ENCODE measurements at places on chromosomes 1 and 21.
A peak's percentile ranks its signal among the peaks of the same experiment; 100 is the strongest.

DNA sequence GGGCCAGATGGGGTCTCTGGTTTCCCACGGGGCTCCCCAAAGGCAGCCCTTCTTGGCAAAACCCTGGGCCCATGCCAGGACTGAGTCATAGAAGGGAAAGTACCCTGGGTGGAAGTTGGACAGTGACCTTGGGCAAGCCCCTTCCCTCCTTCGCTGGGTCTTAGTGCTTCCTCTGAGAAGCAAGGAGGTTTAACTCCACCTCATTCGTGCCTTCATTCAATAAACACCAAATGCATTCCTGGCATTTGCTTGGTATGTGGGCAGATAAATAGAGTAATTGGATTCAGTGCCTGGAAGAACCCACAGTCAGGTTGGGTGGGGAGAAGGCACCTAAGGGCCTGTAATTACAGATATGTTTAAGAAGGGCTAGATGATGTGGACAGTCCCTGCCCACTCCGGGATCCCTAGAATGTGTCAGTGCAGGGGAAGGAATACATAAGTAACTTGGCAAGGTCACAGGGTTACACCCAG is 36.3 kb upstream of the CITED4 start:
- no peak for DNase-seq

GRCh38 chr1:200733907-200734306 is 4.8 kb upstream of the CAMSAP2 start:
- DNase-seq, result no peak

- no peak for DNase-seq
Observed at GRCh38 chr1:47703981-47704596, 266.2 kb downstream of the FOXD2 start.

DNA sequence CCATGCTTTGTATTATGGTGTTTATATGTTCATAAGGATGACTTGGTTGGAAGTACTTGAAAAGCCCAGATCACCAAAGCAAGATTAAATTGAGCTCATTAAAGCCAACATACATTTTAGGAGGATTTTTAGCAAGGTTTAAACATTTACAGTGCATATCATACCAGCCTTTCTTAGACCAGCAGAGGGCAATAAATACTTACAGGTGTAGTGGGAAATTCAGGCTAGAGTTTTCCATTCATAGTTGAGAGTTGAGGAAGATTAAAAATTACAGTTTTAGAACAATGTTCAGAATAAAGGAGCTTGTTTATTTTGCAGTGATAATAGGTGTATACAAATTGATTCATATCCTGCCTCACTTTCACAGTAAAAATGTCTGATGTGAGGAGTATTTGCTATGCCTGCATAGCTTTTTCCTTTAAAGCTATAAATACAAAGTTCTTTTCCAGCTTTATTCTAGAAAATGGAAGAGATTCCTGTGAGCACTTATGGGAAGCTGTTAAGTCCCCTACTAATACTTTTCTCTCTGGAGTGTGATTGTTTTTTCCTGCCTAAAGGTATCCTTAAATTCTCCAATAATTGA is 35.3 kb downstream of the DTL start:
- no peak for DNase-seq

DNA sequence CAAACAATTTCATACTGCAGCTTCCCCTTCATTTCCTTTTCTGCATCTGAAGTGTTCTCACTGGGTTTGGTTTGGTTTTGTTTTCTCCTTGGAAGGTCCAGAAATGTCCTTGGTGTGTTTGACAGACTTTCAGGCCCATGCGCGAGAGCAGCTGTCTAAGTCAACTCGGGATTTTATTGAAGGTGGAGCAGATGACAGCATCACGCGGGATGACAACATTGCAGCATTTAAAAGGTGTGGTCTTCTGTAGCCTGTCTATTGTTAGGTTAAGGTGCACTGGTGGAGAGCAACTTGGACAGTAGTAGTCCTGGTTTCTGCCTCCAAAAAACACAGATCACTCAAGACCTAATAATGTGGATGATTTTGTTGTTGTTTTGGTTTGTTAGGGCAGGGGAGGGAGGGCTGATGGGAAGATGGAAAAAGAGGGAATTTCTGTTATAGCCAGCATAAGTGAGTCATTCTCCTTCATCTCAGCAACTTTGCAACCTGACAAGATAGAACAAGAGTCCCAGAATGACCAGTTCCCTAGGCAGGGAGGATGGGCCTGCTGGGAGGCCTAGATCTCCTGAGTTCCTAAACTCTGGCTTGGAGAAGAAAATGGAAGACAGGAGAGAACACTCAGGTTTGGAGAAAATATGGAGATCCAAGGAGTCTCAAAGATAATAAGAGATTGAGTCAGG is 12.5 kb downstream of the HAO2 start:
- DNase-seq, result no peak

GRCh38 chr1:99533909-99534637 is 111.8 kb upstream of the PALMD start:
- peak; percentile 24 for DNase-seq

- no peak for DNase-seq
Observed at GRCh38 chr1:6950001-6950765, 164.9 kb downstream of the CAMTA1 start.

- no peak for DNase-seq
Observed at GRCh38 chr1:54163573-54163972, 10.8 kb upstream of the CDCP2 start.

GRCh38 chr1:65756616-65757015 is 36.1 kb upstream of the PDE4B start:
- no peak for DNase-seq

GRCh38 chr1:201386208-201386607 is 8.7 kb upstream of the TNNT2 start:
- no peak for DNase-seq

DNA sequence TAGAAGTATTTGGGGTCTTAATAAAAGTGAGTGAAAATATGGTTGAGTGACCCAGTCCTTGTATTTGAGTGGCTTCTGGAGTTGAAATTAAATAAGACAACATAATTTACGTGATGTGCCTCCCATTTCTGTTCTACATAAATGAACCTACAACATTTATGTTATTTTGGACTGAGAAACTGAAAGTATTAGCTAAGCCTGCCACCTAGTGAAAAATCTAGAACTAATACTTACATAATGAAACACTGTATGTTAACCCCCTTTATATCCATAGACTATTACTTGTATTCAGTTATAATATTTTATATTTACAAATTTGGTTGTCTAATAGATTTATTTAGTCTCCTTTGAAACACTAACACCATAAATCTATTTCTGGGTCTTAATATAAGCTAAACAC is 298.9 kb downstream of the KCNT2 start:
- no peak for DNase-seq

DNA sequence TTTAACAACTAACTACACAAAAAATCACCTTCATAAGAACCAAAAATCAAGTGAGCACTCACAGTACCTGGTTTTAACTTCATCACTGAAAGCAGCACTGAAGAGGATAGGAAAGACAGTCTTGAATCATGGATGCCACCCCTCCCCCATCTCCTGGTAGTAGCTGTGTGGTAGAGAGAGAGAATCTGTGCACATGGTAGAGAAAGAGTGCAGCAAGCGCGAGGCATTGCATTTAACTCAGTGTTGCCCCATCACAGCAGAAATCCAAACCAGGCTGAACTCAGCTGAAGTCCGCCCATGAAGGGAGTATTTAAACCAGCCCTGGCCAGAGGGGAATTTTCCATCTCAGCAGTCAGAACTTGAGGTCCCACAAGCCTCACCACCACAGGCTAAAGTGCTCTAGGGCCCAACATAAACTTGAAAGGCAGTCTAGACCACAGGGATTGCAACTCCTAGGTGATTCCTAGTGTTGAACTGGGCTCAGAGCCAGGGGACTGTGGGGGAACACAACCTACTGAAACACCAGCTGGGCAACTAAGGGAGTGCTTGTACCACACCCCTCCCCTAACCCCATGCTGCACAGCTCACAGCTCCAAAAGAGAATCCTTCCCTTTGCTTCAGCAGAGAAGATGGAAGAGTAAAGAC is 38.4 kb downstream of the VAV3 start:
- peak; percentile 22 for DNase-seq

DNA sequence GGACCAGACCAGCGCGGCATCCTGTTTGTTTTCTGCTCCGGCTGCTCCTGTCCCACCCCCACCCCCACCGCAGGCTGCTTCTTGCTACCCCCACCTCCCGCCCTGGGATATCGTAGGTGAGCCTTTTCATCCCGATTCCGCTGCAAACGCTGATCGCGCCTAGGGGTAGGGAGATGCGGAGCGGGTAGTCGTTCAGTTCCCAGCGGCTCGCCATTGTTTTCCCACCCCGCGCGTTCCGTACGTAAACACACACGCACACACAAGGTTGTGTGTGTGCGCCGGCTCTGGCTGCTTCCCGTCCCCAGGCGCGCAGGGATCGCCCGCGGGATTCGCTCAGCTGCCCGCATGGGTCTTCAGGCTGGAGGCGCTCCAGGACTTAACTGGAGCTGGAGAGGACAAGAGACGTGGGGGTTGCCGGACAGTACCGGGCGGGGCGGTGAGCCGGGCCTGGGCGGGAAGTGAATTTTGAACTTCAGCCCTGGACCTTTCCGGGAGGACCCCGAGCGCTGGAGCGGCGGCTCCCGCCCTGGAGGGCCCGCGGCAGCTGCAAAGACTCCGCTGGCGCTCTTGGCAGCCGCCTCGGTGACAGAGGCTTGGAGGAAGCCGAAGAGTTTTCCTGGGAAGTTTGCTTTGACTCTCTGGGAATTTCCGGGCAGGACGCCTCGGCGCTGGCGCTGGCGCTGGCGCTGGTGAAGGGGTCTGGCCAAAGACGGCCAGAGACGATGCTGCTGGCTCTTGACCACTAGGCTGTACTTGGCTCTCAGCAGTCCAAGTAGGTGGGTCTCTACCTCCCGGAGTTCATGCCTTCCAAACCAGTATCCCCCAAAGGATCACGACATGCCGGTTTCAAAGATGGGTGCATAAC is 1.6 kb downstream of the SOX13 start:
- DNase-seq, result peak; percentile 77

DNA sequence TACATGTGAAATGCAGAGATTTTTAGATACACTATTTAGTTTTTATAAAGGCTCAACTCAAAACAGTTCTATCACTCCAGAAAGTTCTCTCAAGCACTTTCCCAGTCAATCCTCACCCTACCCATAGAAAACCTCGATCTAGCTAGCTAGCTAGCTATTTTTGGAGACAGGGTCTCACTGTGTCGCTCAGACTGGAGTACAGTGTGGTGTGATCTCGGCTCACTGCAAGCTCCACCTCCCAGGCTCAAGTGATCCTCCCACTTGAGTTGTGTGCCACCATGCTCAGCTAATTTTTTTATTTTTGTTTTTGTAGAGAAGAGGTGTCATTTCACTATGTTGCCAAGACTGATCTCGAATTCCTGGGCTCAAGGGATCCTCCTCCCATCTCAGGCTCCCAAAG is 236.9 kb downstream of the RERE start:
- DNase-seq, result no peak

GRCh38 chr1:90522432-90522831 is 194.7 kb downstream of the BARHL2 start:
- DNase-seq, result no peak

DNA sequence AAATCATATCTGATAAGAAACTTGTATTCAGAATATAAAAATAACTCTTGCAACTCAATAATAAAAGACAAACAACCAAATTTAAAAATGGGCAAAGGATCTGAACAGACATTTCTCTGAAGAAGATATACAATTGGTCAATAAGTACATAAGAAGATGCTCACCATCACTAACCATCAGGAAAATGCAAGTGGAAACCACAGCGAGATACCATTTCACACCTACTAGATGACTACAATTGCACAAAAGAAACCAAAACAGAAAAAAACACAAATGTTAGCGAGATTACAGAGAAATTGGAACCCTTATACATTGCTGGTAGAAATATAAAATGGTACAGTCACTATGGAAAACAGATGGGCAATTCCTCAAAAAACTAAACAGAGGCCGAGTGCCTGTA is 11.5 kb upstream of the ZNF683 start:
- DNase-seq, result no peak

- DNase-seq, result no peak
Observed at GRCh38 chr1:35442734-35443133, 114.5 kb downstream of the KIAA0319L start.

DNA sequence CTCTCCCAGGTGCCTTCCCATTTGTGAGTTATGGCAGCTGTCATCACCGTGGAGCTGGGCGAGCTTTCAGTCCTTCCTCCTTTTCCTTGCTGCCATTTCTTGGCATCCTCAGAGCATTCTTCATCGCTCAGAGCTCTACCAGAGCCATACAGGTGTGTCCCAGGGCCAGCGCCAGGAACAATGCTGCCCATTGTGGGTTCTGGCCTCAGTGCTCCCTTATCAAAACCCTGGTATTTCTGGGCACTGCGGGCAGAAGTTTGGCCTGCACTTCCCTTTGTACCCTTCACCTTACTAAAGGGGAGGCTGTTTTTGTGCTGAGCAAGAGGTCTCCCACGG is 28.5 kb downstream of the RASSF5 start:
- no peak for DNase-seq

DNA sequence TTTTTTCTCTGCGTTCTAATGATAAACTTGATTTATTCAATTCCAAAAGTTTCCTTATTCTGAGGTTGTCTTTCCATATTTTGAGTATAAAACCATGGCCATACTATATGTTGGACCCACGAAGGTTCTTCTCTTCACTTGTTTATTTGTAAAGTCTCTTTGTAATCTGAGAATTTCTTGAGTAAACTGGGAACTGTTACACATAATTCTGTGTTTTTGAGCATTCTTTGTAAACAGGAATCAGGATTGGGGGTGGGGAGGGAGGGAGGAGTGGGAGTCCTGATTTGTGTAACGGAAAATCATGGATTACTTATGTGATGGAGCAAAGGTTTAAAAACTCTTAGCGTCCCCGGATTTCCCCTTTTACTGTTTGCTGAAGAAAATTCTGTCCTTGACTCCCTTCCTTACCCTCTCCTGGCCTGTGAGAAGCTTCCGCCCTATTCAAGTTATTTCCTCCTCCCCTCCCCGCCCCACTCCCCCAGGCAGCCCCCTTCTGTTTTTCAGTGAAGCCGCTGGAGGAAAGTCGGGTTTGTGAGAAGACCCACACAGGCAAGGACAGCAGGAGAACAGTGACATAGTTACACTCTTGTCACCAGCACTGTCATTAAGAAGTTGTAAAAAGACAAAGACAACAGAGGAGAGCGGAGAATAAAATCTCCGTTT is 6.4 kb upstream of the NBPF11 start:
- no peak for DNase-seq

DNA sequence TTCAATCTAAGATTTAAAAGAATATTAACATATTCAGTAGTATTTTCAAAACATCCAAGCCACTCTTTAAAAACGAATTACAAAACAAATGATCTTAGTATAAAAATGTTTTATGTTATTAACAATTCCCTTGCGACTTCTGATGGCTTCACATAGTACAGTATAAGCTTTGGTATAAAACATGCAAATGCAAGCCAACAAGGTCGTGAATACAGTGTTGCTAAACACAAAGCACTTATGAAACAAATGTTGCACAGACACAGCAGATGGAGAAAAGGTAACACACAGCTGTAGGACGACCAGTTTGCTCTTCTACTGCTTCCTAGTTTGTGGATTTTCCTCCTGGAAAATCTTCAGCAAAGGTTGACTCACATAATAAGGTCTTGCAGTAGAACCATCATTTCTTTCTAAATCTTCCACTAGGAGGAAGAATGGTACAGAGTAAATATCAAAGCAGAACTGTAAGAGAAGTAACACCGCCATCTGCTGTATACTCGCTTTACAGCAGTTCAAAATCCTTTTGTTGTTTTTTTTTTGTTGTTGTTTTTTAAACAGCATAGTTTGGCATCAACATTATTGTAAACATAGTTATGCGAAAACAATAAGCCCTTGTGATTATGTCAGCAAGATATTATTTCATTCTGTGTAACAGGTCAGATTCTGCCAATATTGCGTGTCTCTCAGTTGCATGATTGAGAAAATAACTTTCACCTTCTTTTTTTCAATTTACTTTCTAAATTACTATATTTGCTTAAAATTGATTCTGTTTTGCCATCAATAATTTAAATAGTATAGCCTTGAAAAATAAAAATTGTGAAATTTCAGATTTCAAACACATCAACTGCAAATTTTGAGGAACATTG is 69.5 kb downstream of the LHX8 start:
- DNase-seq, result no peak

Data from femur (tissue), 1 donor.